ENCODE measurements at places on chromosomes 1 and 21.

GRCh38 chr1:83800066-83800465, 198.9 kb downstream of the TTLL7 start:
- DNase-seq = no peak

DNA sequence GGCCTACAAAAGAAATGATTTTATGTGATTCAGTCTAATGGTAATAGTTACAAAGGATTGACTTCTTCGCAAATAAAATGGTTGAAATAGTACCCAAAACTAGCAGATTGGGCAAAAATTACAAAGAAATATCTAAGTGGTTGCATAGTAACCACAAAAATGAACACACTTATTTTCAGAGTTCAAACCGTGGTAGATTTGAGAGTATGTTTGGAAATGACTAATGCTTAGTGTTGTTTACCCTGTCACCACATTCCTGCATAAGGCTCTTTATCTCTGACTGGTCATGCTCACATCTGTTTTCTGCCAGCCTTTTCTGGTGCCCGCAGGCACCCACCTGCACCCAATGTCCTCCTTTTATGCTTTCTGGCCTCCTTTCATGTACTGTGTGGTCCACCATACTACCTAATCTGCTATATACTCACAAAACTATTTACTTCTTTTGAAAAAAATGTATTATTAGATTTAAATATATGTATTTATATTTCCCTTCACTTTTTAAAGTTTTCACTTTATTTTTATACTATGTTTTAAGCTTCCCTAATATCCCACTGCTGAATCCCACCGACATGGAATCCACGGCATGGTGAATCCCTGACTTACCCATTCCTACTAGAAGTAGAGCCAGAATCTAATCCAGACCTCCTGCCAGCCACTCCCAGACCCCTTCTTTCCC, 30.3 kb downstream of the PTPRC start:
- DNase-seq = no peak

- no peak for DNase-seq
Measured at GRCh38 chr1:29222686-29223085, 8.0 kb downstream of the MECR start.

DNA sequence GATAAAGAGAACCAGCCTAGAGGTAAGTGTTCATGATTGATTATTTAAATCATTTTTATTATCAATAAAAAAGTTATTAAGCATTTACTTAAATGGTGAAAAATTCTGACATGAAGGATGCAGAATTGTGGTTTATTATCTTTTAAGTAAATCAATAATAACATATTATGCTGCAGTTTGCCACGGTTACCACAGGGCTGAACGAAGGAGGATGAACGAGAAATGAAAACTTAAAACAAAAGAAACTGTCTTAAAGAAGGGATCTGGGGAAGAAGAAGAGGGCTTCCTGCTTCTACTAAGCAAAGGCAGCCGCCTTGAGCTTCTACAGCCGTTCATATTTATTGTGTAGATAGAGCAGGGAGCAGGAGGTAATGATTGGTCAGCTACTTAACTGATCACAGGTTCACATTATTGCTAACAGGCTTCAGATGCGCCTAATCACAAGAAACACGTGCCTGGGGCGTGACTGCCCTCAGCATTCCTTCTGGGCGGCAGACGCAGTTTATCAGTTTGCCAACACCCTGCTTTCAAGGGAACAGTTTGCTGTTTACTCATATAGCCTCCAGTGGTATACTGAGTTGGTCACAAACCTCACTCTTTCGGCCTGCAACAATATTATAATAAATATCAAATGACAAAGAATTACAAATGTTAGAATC, 5.8 kb upstream of the FNBP1L start:
- no peak for DNase-seq

- no peak for DNase-seq
Measured at GRCh38 chr21:14862794-14863720, 201.7 kb downstream of the NRIP1 start.

GRCh38 chr1:61494000-61494399, 230.9 kb downstream of the TM2D1 start:
- no peak for DNase-seq

GRCh38 chr1:221693087-221693486, 48.8 kb downstream of the DUSP10 start:
- DNase-seq = no peak

DNA sequence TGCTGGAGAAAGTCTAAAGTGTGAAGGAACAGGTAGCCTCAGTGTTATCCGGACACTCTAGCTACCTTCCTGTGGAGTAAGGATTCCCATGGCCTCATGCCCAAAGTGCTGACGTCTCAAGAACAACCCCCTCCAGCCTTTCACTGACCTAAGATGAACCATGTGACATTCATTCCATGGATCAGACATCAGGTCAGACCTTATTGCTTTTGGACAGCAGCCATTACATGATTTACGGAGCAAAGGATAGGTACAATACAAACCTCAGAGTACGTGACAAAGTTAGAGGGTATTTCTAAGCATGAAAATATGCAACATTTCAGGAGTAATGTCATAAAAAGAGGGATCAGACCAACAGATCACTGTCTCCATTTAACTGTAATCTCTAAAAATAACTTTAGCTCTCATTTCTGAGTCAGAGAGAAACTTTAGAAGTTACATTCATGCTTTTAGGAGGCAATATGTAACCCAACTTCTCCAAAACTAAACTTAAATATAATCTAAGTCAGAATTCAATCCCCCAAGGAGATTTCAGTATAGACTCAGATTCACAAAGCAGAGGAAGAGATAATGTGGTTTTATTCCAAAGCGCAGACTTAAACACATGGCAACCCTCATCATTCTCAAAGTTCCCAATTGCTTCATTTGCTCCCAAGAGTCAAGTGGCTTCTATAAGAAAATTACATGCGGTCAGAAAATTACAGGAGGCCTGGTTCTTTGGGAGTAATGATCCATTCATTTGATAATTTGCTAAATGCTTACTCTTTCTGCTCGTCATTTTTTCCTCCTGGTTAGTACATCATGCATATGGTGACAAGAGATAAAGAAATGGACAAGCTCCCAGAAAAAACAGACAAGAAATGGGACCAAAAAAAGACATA, 280.4 kb downstream of the SETD4 start:
- no peak for DNase-seq

- DNase-seq = no peak
Measured at GRCh38 chr1:63904826-63905225, 131.0 kb downstream of the ROR1 start.

DNA sequence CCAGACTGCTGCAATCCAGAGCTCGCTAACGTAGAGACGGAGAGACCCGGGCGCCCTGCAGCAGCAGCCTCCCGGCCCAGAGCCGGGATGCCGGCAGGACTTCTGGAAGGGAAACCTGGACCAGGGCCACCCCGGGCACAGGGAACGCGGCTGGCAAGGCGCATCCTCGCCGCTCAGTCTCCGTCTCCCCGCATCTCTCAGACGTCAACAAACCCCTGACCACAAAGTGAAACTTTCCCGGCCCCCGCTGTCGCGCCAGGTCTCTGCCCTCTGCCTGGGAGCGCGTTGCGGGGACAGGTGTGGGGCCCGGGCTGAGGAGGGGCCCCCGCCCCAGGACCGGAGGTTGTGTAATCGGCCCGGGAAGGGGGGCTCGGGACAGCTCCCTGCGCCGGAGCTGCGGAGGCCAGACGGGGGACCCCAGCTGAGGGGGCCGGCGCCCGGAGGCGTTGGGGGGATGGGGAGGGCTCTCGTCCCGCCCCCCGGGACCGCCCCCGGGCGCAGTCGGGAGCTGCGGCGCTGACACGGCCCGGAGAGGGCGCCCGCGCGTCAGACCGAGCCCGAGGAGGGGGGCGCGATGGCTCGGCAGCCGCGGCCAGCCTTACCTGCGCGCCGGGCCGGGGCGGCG, 116.6 kb upstream of the HIVEP3 start:
- no peak for DNase-seq

DNA sequence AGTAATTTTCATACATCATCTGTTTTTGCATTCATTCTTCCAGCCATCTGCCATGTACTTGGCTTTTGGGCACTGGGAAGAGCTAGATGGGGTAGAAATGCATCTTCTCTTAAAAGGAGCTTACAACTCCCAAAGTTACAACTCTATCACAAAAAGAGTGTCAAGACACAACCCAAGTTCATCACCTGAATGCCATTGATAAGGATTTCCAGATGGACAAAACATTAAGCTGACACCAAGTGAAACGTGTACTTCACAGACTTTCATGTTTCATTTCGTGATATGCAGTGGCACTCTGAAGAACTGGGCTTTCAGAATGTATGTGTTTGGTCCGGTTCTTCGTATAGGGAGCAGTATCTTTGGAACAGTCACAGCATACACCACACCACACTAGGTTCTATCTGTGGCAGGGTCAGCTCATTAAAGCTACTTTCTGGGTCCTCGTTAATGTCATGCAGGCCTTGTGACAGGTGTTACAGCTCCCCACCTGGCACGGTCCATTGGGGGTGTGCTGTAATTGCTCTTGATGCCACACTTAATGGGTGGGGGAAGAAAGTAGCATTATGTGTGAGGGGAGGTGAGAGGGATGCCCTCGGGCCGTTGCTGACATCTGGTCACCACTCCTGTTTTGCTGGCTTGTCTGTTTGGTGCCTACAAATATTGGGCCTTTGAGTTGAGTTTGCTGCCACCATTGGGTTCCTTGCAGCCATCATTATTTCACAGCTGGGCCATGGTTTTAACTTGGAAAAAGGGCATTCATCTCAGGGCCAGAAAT, 164.9 kb downstream of the NFIA start:
- DNase-seq = no peak

DNA sequence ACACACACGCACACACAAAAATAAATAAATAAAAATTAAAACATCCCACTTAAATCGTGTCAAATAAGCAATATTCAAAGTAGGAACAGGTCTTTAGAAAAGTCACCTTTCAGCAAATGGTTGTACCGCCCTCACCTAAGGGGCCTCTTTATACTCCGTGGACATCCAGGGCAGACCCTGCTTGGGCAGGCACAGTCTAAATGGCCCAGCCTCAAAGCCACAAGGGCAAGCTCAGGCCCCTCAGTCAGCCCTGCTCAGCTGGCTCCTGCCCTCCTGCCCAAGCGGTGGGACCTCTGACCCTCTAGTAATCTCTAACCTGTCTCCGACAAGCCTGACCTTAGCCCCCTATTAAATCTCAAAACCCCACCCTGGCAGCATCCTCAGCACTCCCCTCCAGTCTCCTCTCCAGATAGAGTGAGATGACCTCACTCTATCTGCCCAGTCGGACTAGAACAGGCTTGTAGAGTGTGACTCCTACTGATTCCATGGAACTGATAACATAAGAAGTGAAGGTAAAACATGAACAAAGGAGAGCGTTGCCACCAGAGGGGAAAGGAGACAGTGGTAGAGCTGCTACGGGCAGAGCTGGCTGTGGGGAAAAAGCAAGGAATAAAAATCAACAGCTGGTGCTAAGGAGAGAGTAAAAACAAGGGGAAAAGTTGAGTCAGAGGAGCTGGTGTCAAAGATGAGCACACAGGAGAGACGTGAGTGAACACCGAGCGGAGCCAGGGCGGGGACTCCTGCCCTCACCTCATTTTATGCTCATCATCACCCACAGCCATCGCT, 36.0 kb downstream of the SIPA1L2 start:
- no peak for DNase-seq

DNA sequence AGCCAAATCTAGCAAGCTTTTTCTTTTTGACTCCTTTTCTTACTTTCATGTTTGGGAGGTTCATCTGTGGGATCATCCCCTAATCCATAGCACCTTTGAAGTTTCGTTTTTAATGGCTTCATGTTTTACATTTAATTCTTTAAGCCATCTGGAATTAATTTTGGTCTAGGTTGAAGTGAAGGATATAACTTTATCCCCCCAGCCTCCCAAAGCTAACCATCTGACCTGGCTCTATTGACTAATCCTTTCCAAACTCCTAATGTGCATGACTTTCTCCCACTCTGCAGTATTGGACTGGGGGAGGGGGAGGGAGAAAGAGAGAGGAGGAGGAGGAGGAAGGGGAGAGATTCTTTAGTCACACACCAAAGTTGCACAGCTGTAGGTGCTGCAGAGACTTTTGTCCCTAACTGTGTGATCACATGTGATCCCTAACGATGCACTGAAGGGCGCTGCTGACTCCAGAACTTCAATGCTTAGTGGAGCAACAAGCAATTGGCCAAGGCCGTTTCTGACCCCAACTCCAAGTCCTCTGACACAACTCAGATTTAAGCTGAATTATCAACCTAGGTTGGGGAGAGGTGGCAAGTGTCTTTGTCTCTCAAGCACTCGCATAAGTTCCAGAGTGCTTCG, 191.6 kb downstream of the HUNK start:
- no peak for DNase-seq

DNA sequence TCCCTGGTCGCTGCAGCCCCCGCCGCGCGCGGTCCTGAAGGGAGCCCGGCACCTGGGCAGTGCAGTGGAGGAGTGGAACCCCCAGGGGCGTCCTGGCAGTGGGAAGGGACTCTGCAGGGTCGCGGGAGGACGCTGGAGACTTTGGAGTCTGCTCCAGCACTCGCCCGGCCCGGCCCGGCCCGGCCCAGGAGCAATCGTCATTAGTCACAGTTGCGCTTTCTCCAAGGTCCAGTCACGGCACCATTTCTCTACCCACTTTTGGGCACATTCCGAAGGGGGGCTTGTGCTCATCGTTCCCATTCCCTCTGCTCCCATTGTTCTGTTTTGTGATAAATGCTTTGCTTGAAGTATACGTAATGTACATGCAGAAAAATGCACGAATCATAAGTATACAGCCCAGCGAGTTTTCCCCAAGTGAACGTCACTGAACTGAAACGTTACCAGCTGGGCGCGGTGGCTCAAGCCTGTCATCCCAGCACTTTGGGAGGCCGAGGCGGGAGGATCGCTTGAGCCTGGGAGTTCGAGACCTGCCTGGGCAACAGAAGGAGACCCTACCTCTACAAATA, 999 bp downstream of the THAP3 start:
- no peak for DNase-seq

GRCh38 chr1:200302192-200302920, 107.5 kb downstream of the ZNF281 start:
- DNase-seq = peak; percentile 71

DNA sequence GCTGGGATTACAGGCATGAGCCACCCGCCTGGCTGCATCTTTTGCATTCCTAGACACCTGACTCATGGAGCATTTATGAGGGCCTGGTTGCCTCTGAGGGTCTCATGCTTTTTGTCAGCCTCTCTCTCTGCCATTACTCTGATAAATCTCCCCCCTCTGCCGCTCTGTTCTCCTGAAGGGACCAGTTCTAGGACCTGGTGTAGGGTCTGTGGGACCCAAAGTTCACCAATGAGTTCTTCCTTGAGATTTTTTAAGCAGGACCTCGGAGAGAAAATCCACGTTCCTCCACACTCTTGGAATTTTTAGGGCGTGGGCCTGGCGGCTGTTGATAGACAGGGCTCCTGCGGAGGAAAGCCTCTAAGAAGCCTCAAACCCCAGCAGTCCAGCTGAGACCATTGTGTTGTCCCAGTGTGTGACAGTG, 91.9 kb upstream of the ERRFI1 start:
- DNase-seq = no peak

DNA sequence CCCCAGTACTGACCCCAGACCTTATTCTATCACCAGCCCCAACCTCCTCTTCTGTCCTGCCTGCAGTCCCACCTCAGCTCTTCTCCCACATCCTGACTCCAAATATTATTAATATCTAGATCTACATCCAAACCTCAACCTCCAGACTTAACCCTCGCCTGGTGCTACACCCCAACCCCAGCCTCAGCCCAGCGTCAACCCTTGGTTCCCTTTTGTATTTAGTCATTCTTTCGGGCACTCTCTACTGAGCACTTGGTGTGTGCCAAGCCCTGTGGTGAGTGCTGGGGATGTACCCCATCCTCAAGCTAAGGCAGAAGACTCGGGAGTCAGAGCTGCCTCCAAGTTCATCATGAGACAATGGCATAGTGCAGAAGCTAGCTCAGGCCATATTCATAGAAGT, 1.1 kb downstream of the SHISAL2A start:
- DNase-seq = peak; percentile 18

GRCh38 chr1:78834201-78834741, 172.3 kb downstream of the ADGRL4 start:
- DNase-seq = no peak

- DNase-seq = no peak
Measured at GRCh38 chr1:231192620-231193163, 30.8 kb downstream of the TRIM67 start.
